ENCODE measurements at places on chromosomes 5 and 9.

DNA sequence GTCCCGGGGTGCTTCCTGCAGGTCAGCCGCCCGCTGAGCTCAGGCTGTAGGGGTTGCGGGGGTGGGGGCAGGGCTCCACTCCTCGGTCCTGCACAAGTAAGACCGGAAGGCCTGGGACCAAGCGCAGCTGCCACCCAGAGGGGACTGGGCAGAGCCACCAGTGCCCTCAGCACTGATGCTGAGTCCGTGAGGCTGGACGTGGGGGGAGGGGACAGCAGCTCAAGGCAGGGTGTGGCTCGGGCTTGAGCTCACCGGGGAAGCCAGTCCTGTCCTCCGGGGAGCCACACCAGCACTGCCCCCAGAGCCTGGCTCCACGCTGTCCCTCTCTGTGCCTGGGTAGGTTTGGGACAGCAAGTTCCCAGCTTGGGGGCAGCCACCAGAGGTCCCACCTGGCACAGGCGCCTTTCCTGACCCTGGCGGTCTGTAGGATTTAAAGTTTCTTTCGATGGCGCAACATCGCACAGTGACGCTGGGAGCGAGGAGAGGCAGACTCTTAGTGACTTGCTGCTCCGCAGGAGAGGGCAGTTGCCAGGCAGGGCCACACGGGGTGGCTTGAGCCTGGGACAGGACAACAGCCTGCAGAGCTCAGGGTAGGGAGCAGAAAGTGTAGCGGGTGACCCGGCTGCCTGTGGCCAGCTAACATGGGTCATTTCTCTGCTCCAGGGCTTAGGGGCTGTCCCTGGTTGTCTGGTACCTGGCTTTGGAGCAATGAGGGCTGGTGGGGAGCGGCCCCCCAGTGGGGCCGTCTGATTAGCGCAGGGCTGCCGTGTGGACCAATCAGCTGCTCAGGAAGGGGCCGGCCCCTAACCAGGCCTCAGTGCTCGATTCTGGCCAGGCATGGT, 5.7 kb downstream of the LCN1 start:
- DNase-seq, result no peak

GRCh38 chr9:114497236-114497635, 8.0 kb downstream of the WHRN start:
- no peak for DNase-seq

- no peak for DNase-seq
Observed at GRCh38 chr5:56290378-56291078, 57.4 kb upstream of the ANKRD55 start.

DNA sequence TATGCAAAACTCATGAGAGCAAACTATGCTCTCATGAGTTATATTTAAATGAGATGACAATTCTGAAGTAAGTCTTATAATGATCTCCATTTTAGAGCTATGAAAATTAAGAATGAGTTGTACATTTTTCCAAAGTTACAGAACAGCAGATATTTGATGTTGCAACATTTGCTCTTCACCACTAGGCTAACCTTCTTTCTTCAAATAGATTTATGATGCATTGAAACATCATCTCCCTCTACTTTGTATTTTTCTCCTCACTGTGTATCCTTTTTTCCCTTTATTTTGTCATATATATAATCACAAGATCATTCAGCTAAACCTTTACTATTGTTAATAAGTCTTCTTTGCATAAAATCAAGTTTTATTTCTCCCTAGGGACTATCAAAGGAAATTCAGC, 497.7 kb upstream of the TYRP1 start:
- no peak for DNase-seq

- DNase-seq, result no peak
Observed at GRCh38 chr5:14407746-14408175, 173.8 kb upstream of the OTULINL start.

DNA sequence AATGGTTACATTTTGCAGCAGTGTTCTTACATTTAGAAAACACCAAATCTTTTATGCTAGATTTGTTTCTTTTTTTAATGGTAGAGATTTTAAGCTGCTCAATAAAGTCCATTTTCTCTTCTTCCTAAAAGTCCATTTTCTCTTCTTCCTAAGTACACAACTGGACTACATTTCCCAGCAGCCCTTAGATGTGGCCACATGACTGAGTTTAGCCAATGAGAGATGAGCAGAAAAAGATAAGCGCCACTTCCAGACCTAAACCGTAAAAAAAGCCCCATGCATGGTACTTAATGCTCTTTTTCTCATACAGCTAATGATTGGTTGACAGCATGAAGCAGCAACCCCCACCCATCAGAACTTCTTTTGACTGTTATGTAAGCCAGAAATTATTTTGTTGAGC, 206.7 kb downstream of the FAM114A2 start:
- DNase-seq, result no peak

DNA sequence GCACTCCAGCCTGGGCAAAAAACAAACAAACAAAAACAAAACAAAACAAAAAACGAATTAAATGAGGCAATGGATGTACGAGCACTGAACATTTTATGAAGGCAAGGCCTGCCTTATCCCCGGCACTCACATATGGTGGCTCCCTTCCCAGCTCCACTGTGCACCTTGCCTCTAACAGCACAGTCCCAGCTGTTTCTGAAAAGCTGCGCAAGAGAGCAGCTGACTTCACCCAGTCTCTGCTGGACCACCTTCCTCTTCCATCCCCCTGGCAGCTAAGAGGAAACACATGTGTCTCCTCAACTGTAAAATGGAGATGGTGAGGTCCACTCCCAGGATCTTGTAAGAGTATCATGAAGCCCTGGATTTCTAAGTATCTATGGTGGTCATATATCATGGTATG, 100.7 kb downstream of the KLF4 start:
- DNase-seq, result no peak

DNA sequence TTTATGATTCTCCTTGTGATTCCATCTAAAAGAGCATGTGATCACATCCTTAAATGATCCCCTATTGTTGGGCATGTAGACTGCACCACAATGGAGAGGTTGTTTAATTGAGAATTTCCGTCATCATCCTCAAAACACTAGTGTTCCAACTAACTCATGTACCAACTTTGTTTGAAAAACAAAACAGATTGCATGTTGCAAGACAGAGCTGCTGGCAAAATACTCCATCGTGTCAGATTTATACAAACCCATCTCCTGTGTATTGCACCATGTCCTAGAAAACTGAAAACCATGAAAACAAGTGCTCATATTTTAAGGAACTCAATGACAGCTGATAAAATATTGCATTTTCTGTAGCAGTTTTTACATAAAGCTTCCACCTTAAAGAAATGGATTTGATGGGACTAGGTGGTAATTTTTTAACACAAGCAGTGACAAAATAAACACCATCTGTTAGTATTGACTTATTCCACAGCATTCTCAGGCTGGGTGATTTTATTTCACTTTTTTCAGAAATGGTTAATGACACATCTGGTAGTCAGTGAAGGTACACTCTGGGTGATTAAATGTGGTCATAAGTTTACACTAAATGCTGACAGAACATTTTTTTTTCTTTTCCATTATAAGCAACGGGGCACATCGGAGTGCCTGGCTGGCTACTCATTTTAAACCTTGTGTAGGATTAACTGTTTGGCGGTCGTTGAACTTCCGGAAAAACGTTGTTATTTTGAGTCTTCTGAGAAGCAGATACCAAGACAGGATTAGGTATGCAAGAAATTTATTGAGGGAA, 602.9 kb upstream of the WWC1 start:
- no peak for DNase-seq

DNA sequence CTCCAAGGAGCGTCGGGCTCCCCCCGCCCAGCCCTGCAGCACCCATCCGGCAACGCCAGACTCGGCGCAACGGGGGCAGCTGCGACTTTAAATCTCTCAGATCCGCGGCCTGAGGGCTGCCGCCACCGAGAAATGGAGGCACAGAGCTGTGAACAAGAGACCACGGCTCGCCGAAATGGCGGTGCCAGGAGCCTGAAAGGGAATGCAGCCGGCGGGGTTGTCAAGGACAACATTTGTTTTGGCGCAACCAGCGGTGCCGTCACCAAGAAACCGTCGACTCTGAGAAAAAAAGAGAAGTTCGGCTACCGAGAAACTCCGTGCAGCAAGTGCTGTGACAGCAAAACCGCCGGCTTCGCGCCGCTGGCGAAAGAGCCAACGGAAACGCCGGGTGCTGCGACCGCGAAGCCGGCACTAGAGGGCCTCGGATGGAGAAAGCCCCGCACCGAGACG, 2.1 kb upstream of the ANXA2R start:
- peak; percentile 54 for DNase-seq

- DNase-seq, result no peak
Observed at GRCh38 chr5:104139840-104140239, 577.3 kb upstream of the NUDT12 start.

DNA sequence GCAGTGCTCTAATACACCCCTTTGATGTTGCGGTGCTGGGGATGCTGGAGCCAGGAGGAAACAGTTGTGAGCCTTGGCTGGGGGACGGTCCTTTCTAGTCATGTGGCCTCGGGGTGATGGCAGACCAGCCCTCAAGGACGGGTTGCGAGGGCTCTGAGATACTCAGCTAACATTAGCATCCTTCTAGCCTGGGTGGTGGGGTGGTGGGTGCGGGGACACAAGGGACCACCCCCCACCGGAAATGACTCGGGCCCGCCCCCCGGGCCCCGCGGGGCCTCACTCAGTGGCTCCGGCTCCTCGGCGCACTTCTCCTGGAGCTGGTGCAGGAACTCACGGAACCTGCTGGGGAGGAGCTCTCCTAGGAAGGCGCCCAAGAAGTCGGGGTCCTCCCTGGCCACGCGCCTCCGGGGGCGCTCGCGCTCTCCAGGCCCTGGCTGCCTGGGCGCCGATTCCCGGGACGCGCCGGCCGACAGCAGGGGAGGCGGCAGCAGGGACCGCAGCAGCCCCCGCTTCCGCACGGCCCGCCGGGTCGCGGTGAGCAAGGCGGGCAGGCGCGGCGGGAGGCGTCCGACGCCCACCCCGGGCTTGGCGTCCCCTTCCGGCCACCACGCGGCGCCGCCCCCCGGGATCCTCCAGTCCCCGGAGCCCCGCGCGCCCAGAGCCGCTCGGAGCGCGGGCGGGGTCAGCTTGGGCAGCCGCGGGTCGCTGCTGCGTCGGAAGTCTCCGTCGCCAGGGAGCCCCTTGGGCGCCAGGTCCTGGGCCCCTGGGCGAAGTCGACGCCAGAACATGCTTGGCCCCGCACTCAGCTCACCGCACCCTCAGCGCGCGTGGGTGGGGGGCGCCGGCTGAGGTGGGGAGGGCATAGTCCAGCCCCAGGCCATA, 873 bp downstream of the C9orf50 start:
- no peak for DNase-seq

DNA sequence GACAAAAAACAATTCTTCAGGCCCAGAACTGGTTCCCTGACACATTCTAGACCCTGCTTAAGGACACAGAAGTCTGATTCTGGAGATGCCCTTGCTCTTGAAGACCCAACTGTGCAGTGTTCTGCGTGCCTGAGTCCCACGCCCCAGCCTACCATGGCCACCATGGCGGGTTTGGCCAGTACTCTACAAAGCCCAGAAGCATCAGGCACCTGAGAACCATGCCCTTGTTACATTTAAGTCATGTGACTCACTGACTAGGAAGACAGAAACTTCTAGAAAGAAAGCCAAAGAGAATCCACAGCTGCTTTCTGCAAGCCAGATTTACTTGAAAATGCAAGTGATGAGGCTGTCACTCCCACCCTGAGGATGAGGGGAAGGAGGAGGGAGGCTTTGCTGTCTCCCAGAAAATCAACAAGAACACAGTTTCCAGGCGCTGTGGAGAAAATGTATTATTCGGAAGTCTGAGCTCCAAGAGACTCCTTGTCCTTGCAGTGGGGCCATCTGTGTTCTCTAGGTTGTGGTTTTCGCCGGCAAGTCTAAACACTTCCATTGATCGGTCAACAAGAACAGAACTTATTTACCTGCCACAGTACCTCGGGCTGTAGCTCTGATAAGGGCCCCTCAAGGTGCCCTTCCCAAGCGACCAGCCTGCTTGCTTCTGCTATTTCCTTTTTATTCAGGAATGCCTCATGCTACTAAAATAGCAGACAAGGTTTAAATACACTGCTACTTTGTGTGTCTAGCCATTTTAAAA, 81.3 kb upstream of the DMRT1 start:
- DNase-seq, result no peak

DNA sequence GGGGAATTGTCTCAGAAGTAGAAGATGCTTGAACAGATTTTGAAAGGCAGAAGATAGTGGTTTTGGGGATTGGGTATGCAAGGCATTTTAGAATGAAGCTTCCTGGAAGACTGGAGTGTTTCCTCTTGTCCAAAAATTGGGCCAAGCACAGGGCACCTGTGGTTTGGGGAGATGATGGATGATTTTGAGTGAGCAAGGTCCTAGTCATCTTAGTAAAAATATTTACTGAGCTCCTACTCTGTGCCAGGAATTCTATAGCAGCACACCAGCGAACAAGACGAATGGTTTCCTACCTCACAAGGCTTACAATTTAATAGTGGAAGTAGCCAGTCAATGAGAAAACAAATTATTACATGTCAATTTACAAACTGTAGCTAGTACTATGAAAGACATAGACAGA, 484.4 kb upstream of the KIF2A start:
- no peak for DNase-seq

GRCh38 chr5:111834926-111835599, 78.1 kb upstream of the NREP start:
- no peak for DNase-seq

- DNase-seq, result no peak
Observed at GRCh38 chr5:131818001-131818724, 21.3 kb upstream of the FNIP1 start.

- DNase-seq, result no peak
Observed at GRCh38 chr9:28956116-28956880, 1383.0 kb upstream of the C9orf72 start.

DNA sequence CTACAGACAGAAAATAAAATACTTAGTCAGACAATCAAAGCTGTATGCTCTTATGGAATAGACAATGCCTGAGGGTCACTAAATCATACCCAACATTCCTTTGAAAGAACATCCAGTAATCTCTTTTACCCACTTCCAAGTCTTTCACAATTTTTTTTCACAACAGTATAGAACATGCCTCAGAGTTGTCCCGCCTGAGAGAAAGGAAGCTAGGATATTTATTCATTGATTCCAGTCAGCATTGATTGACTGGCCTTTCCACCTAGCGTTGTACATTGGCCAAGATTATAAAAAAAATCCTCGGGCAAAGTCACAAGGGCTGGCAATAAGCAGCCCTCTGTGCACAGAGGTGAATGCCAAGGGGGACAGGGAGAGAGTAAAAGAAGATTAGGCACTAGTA, 318.1 kb upstream of the PIK3R1 start:
- DNase-seq, result no peak

DNA sequence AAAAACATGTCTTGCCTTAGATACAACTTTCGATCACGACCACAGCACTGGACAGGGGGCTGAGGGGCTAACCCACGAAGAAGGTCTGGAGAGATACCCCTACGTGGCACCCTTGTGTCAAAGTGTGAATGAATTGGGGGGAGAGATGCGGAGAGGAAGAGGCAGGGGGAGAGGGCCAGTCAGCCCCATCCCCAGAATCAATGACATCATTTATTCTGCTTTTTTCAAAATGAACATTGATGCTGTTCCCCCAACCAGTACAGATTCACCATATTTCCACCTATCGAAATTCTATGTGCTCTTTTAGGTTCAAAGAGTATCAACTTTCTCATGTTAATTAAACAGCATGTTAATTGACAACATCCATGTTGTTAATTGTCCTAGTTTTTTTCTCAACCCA, 32.4 kb downstream of the DAP start:
- DNase-seq, result no peak
